ENCODE measurements at places on chromosomes 12 and 14. TPM values are rescaled to one million over a fixed set of nuclear protein-coding genes. Genes with fewer than 3 reads are reported as not detected.

DNA sequence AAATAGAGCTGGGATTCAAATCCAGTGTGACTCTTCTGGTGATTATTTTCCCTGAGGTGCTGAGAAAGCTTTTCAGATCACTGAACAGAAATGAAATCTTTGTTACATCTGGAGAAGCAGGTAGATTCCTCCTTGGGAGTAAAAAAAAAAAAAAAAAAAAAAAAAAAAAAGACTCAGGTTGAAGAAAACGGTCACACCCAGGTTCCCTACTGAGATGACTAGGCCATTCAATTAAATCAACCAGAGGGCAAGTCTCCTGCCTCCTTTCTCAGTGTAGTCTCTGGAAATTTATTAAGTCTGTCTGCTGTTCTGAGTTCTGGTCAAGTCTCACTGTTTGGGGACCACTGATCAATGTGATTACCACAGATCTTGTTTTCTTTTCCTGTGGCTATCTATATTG, 24.0 kb downstream of the ARG2 start:
- DNase-seq = no peak
- no peaks in the 10 kb centered on the region for H3K4me1 ChIP-seq
- no peaks in the 10 kb centered on the region for H3K36me3 ChIP-seq
- H3K27me3 ChIP-seq = no peaks in the 10 kb centered on the region
- H3K27ac ChIP-seq = no peak overlapping the region

The CPM gene
- total RNA-seq = 22.5 TPM

The AMIGO2 gene
- total RNA-seq = 53.2 TPM

DNA sequence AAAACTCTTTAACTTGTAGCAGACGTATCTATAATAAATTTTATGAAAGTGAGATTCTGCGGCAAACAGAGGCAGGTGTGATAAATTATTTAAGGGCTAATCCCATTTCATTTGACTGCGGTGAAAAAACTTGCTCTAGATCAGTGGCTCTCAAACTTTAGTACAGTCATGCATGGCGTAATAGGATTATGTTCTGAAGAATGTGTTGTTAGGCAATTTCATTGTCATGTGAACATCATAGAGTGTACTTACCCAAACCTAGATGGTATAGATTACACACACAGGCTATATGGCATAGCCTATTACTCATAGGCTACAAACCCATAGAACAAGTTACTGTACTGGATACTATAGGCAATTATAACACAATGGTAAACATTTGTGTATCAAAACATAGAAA, 83.7 kb downstream of the HEATR5A start:
- H3K27ac ChIP-seq = no peak overlapping the region
- no peak for DNase-seq
- H3K36me3 ChIP-seq = no peaks in the 10 kb centered on the region
- H3K4me3 ChIP-seq = no peak overlapping the region

DNA sequence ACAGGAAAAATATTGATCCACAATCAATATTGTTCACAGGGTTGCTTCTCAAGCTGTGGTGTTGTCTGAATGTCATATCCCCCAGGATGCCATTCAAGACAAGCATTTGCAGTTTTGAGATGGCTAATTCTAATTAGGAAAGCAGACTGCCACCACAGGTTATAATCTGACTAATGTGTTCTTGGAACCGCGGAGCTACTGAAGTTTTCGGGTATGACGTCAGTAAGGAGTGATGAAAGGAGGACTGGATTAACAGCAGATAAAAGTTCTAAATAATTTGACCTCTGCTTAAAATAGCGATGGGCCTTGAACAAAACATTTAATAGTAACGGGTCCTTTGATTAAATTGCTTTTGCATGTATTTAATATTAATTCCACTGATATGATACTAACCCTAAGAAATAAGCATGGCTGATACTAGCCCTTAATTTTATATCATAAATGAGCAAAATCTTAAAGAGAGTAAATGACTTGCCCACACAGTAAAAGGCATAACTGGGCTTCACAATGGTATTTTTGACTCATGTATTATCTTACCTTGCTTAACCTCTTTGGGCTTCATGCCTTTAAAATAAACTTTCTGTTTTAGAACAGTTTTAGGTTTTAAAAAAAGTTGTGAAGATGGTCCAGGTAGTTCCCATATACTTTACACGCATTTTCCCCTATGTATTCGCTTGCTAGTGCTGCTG, 50.3 kb downstream of the TSHR start:
- no peaks in the 10 kb centered on the region for H3K36me3 ChIP-seq
- H3K4me1 ChIP-seq = no peaks in the 10 kb centered on the region
- H3K27me3 ChIP-seq = no peaks in the 10 kb centered on the region
- no peak overlapping the region for H3K27ac ChIP-seq
- DNase-seq = no peak

DNA sequence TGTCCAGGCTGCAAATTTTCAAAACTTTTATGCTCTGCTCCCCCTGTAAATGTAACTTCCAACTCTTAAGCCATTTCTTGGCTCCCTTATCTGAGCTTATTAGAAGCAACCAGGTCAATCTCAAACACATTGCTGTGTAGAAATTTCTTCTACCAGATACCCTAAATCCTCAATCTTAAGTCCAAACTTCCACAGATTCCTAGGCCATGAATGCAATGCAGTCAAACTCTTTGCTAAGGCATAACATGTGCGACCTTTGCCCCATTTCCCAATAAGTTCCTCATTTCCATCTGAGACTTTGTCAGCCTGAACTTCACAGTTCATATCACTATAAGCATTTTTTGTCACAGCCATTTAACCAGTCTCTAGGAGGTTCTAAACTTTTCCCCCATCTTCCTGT, 64.5 kb downstream of the TMTC3 start:
- no peak for DNase-seq
- no peaks in the 10 kb centered on the region for H3K27me3 ChIP-seq
- no peak overlapping the region for H3K27ac ChIP-seq
- H3K36me3 ChIP-seq = no peaks in the 10 kb centered on the region
- no peaks in the 10 kb centered on the region for H3K4me1 ChIP-seq

GRCh38 chr14:75011356-75011994, 8.8 kb downstream of the EIF2B2 start:
- peak overlapping the region; percentile 21 for H3K27ac ChIP-seq
- peaks cover 9% of the 10 kb centered on the region for H3K4me1 ChIP-seq
- no peak for DNase-seq

The SDR9C7 gene
- 0.43 TPM for total RNA-seq

GRCh38 chr12:70828351-70828750, 92.2 kb downstream of the PTPRR start:
- H3K36me3 ChIP-seq = no peaks in the 10 kb centered on the region
- no peak for DNase-seq
- no peak overlapping the region for H3K4me3 ChIP-seq
- no peaks in the 10 kb centered on the region for H3K27me3 ChIP-seq
- no peaks in the 10 kb centered on the region for H3K4me1 ChIP-seq

GRCh38 chr14:20468764-20469241, 403 bp upstream of the PNP start:
- no peaks in the 10 kb centered on the region for H3K4me1 ChIP-seq
- peak overlapping the region; percentile 36 for H3K27ac ChIP-seq
- H3K36me3 ChIP-seq = no peaks in the 10 kb centered on the region
- no peak for DNase-seq
- no peaks in the 10 kb centered on the region for H3K27me3 ChIP-seq
- H3K4me3 ChIP-seq = peak overlapping the region; percentile 61

DNA sequence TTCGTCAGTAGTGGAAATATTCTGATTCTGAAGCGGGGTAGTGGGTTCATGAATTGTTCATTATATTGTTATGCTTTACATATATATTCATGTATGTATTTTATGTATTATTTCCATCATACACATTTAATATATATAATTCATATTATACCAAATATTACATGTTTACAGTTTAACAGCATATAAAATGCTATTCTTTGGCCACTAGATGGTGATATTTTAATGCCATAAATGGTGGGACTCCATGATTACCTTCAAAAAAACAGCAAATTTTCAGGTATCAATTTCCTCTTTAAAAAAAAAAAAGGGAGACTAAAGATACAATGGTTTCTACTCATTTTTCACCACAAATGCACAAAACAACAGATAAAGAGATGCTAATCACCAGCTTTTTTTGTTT, 41.0 kb downstream of the BDKRB1 start:
- H3K36me3 ChIP-seq = no peaks in the 10 kb centered on the region
- DNase-seq = no peak
- no peak overlapping the region for H3K27ac ChIP-seq
- no peaks in the 10 kb centered on the region for H3K4me1 ChIP-seq
- H3K27me3 ChIP-seq = no peaks in the 10 kb centered on the region

DNA sequence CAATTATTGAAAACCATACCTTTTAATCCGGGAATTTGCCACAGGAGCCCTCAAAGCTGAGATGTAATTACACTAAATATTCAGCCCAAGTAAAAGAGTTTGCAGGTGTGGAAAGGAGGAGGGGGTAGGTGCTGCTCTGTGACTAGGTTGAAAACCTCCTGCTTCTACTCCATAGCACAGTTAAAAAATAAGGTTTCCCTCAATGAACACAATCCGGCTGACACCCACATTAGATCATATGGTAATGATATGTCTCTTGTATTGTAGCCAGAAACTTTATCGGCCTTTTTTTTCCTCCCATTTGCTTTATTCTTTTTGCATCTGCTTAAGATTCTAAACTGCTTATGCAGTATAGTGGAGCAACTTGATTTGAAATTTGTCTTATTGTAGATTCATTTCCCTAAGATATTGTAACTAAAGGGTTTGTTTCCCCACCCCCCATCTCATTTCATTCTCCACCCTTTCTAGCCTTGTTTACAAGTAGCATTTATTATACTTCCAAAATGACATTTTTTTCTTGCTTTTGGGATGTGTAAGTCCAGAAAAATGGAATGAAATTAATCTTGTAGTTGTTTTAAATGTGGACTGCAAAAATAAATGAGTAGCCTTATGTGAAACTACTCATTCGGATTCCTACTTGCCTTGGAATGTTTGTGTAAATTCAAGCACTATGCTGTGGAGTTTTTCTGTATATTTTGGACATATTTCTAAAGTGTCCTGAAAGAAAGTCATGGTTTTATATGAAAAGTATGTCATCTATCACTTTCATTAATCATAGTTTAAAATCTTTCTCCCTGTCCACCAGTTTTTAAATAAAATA, at the start of gene DCN:
Gene DCN, minus strand, starts transcription at position 182 of the 820 bp plus-strand sequence. CDS start 4,265 bp downstream, outside the sequence.
- H3K27ac ChIP-seq = peak within 1 kb of the TSS; percentile 90
- no peak for DNase-seq
- peak within 1 kb of the TSS; percentile 36 for H3K4me3 ChIP-seq
- no peaks in the 10 kb centered on the region for H3K36me3 ChIP-seq
- H3K27me3 ChIP-seq = no peaks in the 10 kb centered on the region
- no peaks in the 10 kb centered on the region for H3K4me1 ChIP-seq

DNA sequence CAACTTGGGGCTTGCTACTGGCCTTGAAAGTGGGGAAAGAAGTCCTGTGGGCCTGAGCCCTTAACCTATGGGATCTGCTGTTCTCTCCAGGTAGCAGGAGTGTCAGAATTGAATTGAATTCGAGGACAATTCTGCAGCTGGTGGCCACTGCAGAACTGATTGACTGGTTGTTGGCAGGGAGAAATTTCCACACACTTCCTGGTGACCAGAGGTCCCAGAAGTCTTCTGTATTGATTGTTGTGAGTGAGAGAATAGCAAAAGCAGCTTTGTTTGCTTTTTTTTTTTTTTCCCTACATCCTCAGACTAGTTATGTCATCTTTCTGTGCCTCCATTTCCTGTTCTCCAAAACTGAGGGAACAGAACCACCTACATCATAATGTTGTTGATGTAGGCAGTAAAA, 64.1 kb downstream of the PRICKLE1 start:
- no peaks in the 10 kb centered on the region for H3K4me1 ChIP-seq
- no peaks in the 10 kb centered on the region for H3K36me3 ChIP-seq
- DNase-seq = no peak
- no peak overlapping the region for H3K27ac ChIP-seq
- no peak overlapping the region for H3K4me3 ChIP-seq

DNA sequence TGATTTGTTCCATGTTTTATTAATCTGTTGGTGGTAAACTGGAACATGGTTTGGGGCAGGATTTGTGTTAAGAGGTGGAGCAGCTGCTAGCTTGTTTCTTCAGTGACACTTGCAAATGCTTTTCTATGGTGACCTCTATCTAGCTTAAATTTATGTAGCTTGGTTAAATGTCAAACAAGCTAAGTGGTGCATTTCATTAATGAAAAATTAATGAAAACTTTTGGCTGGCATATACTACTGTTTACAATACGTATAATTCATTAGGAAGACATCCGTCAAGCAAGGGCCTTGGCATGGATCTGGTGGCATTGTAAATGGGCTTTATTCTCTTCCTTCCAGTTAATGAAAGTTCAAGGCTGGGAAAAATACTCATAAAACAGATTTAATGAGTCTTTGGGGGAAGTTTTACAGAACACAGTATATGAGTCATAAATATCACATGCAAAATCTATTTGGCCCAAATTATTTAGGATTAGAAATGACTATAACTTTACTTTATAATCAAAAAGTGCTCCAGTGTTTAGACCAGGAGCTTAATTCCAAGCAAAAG, 807.7 kb upstream of the SEL1L start:
- no peak overlapping the region for H3K4me3 ChIP-seq
- no peak for DNase-seq
- H3K27ac ChIP-seq = no peak overlapping the region
- H3K27me3 ChIP-seq = no peaks in the 10 kb centered on the region

The BDKRB1 gene
- 3.3 TPM for total RNA-seq

The GNB3 gene
- total RNA-seq = 4.8 TPM

The POTEM gene
- total RNA-seq = 45.0 TPM

DNA sequence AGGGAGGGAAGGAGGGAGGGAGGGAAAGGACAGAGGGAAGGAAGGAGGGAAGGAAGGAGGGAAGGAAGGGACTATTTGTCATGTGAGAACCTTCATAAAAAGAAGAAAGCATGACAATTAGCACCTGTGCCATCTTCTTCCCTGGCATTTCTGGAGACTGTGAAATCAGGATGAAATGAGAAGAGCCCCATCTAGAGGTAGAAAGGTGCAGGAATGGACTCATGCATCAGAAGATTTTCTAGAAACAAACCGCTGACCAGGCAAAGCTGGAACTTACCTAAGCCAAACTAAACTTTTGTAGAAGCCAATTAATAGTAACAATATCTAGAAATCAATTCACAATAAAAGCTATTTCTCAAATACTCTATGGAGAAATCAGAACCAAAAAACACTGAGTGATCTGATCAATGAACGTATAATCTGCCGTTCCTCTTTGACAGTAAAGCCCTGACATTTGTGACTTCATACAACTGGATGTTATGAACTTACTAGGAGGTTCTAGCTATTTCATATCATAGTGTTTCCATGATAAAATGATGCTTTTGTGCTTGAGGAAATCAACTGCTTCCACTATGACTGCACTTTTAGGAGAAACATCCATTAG, 24.4 kb upstream of the CRACR2A start:
- H3K4me1 ChIP-seq = no peaks in the 10 kb centered on the region
- no peaks in the 10 kb centered on the region for H3K36me3 ChIP-seq
- H3K4me3 ChIP-seq = no peak overlapping the region
- H3K27ac ChIP-seq = no peak overlapping the region
- no peaks in the 10 kb centered on the region for H3K27me3 ChIP-seq

The GPR137C gene
- 9.4 TPM for total RNA-seq

Data from testis (tissue), 5 donors.